Endothelial cell of umbilical vein (primary cell): ENCODE measurements at places on chromosomes 1 and 21. TPM values are rescaled to one million over a fixed set of nuclear protein-coding genes. Genes with fewer than 3 reads are reported as not detected.

GRCh38 chr1:166031932-166032571 lies 134.7 kb downstream of the FAM78B start:
- no peak for DNase-seq

Gene RBBP4
- total RNA-seq, result 228 and 241 TPM in 2 replicates

Gene CR1L
- total RNA-seq, result not detected in 2 replicates

GRCh38 chr21:35042836-35043235 lies 6.3 kb downstream of the RUNX1 start:
- DNase-seq, result no peak

GRCh38 chr21:45870421-45870820 lies 111.1 kb upstream of the COL6A1 start:
- no peak for DNase-seq

Gene SLC2A5
- total RNA-seq, result not detected in 2 replicates

DNA sequence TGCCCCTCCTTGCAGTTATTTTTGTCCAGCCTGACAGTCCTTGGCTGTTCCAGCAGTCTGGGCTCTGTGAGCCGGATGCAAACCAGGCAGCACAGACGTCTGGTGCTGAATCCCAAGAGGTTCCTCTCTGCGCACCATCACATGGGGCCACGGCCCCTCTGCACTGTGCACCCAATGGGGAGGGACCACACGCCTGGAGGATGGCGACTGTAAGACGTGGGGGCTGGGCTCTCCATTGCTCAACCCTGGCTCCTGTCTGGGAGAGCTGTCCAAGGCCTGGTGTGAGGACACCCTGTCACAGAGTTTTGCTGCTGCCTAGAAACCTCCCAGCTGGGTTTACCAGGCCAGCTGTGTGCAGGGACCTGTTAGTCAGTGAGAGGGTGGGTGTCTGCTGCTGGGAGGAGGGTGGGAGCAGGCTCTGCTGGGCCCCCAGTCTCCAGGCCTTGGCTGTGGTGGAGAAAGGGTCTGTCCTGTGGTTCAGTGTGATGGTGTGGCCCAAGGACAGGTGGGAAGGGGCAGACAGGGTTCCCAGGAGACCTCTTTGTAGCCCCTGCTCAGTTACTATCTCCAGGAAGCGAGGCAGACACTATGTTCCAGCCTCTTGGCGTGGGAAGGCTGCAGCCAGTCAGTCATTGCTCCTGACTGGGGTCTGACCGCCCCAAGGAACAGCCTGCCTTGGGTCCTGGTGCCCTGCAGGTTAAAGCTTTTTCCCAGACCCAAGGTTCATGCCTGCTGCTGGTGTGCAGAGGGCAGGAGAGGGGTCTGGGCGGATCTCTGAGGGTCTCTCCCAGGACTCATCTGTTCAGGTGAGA lies 13.8 kb downstream of the HEYL start:
- DNase-seq, result no peak

Gene GPR3
- total RNA-seq, result 1.8 and 2.4 TPM in 2 replicates

Gene SNAPIN
- total RNA-seq, result 36.5 and 36.8 TPM in 2 replicates
